ENCODE measurements at places on chromosomes 7 and 10.

DNA sequence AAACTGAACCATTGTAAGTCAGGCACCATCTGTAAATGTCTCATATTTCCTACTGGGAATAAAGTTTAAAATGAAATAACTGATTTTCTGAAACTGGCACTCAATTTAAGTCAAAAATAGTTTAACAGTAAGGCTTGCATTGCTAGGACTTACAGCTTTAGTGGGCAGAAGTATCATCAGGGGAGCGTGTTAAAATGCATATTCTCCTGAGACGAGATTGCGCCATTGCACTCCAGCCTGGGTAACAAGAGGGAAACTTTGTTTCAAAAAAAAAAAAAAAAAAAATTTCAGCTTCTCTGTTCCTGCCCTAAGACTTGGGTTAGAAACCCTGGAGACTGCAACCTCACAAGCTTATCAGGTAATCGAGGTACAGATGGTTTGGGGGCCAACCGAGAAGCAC, 65.4 kb downstream of the UBE3C start:
- DNase-seq = no peak

- peak; percentile 67 for DNase-seq
Measured at GRCh38 chr7:3892157-3892556, 591.1 kb downstream of the SDK1 start.

- DNase-seq = no peak
Measured at GRCh38 chr10:32906595-32906994, 51.4 kb downstream of the ITGB1 start.

GRCh38 chr7:43430411-43430810, 152.5 kb upstream of the STK17A start:
- no peak for DNase-seq

- no peak for DNase-seq
Measured at GRCh38 chr10:70976063-70976695, 87.8 kb upstream of the PCBD1 start.

DNA sequence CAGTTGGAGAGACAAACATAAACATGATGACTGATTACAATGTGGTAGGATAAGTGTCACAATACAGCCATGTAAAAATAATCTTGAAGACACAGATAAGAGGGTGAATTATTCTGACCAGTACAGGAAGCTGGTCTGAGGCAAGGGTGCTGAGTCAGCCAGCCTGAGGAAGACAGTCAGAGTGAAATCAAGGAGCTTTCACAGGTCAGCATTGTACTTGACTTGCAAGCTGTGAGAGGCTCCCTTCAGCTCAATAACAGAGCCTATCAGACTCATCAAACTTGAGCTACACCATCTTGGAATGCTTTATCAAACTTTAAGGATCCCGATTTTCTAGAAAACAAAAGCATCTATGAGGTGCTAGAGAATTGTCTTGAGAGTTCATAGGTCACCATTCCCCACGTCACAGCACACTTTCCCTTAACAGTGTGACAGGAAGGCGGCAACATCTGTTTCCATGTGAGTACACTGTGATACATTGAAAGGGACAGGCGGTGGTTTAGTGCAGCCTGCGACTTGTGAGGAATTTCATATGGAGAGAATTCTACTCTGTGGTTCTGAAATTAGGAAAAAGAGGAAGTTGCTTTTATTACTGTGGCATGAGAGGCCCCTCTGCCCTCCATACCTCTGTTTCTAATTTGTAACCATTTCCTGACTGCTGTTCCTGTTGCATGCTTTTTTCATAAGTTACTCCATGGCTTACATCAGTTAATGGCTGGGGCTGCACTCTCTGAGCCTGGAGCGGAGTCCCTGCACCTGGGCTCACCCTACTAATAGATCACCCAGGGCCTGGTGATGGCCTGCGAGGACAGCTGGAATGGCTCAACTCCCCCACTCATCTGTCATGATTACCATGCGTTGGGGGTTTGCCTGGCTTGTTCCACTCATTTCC, 417.1 kb downstream of the SUGCT start:
- peak; percentile 81 for DNase-seq

Measured in lung (tissue), 17 donors.